ENCODE measurements at places on chromosomes 7 and 10.

GRCh38 chr10:17847585-17848296, 38.6 kb downstream of the MRC1 start:
- DNase-seq: no peak

- DNase-seq: no peak
Measured at GRCh38 chr10:60565492-60565891, 175.8 kb upstream of the ANK3 start.

- no peak for DNase-seq
Measured at GRCh38 chr10:29949411-29950011, 109.9 kb downstream of the JCAD start.

DNA sequence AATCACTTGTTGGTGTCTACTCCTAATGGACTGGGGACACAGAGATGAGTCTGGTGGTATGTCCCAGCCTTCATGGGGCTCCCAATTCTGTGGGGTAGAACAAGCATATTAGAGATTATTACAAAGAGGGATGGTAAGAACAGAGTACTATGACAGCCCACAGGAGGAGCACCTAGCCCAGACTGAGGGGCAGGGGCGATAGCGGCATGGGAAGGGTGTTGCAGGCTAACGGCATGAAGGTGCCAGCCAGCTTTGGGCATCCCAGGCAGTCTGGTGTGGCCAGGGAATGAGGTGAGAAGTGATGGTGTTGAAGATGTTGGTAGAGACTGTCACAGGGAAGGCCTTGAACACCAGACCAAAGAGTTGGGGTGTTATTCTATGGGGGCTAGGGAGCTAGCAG, 280.0 kb downstream of the RPS24 start:
- DNase-seq: no peak

- no peak for DNase-seq
Measured at GRCh38 chr7:4188651-4189050, 493.4 kb upstream of the FOXK1 start.

GRCh38 chr10:18240185-18240882, 100.1 kb downstream of the CACNB2 start:
- DNase-seq: no peak

- DNase-seq: no peak
Measured at GRCh38 chr10:110042181-110042580, 34.4 kb downstream of the ADD3 start.

GRCh38 chr7:53521638-53522184, 486.3 kb downstream of the POM121L12 start:
- no peak for DNase-seq

GRCh38 chr10:34768261-34768971, 46.7 kb downstream of the PARD3 start:
- no peak for DNase-seq

DNA sequence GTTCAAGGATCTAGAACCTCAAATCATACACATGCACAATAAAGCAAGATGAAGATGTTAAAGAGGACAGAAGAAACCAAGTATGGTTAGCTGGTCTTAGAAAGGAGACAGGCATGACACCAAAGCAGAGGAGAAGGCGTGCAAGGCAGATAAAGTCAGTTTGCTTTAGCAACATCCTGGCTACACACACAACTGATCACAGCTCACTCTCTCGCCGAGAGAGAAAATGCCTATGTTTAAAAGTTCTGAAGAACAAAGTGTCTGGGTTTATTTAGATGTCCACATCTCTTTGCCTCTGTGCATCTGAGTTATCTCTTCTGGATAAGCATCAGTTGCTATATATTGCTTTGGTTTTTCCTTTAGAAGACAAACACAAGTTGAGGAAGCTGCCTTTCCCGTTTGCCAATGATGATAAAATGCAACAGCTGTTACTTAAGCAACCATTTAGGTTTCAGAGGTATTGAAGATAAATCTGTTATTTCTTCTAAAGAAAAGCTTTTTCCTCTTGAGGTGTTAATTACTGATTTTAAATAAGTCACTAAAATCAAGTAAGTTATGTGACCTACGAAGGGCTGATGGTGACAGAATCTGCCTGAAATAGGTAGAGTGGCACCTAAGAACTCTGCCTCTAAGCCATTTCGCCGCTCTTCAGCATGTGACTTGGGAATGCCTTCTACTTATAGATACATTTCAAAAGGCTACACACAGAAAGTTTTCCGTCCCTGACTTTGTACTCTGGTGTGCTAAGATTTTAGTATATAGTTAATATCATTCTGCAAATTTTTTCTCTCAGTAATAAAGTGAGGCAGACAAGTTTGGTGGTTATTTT, 146.2 kb upstream of the ASAH2 start:
- no peak for DNase-seq

GRCh38 chr7:102431617-102432298, 1.6 kb upstream of the ORAI2 start:
- no peak for DNase-seq

- DNase-seq: peak; percentile 72
Measured at GRCh38 chr7:155190688-155191087, 107.0 kb upstream of the INSIG1 start.

Data from stimulated activated CD4-positive, alpha-beta T cell treated with anti-CD3 and anti-CD28 coated beads, Interleukin-1b, Interleukin-23, amount 100 ng/mL, for 1 hour (primary cell).